T-helper 2 cell (primary cell): ENCODE measurements at places on chromosomes 2 and 18.

- DNase-seq: no peak
These were observed 80.6 kb downstream of the TEX51 start for GRCh38 chr2:126979039-126980003.

- DNase-seq: no peak
These were observed 50.2 kb upstream of the PLB1 start for GRCh38 chr2:28445448-28446258.

GRCh38 chr2:79511320-79511951 lies 1.4 kb upstream of the CTNNA2 start:
- no peak for DNase-seq

- DNase-seq: no peak
These were observed 68.1 kb upstream of the AMMECR1L start for GRCh38 chr2:127953849-127954248.

DNA sequence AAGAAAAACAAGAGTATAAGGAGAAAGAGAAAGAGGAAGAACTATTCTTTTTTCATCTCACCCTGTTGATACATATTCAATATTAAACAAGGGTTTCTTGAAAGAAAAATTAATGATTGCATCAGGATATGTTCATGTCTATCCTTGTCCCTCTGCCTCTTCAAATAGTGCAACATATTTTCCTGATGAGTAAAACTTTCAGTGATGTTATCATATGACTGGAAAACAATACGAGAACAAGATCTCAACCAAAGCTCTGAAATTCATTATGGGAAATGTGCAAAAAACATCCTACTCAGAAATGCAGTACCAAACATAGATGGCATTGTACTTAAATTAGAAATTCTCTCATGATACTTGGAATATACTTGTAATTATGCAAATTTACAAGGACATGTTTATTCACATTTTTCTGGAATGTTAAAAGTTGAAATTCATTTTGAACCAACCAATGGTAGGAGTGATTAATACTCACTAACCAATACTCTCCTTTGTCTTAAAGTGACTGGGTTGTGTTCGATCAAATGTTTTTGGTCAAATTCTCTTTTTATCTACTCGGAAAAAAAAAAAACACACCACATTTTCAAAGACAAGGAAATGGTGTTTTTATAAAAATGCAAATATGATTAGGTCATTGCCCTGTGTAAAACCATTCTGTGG lies 148.9 kb upstream of the GULP1 start:
- no peak for DNase-seq

DNA sequence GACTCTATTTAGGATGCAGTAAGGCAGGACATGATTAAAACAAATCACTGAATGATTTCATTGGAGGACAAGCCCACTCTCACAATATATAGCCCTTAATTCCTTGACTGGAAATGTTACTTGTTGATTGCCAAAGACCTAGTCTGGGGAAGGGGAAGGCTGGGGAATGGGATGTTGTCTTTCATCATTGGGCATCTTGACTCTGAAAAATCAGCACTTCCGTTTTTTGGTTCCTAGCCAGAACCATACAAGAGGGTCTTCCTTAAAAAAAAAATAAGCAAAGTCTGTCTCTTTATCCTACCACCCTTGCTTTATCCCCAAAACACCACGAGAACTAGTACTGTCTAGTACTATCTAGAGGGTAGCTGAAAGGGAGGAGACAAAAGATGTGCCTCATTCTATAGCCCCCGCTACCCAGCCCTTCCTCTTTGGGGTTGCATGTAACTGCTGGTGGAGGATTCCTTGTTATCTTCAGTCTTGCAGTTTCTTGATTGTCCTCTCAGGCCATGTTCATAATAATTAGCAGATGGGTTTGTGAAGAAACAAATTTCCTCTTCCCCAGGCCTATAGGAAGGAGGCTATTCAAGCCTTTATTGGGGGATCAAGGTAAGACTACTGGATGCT lies 55.8 kb downstream of the NEMP2 start:
- DNase-seq: no peak

DNA sequence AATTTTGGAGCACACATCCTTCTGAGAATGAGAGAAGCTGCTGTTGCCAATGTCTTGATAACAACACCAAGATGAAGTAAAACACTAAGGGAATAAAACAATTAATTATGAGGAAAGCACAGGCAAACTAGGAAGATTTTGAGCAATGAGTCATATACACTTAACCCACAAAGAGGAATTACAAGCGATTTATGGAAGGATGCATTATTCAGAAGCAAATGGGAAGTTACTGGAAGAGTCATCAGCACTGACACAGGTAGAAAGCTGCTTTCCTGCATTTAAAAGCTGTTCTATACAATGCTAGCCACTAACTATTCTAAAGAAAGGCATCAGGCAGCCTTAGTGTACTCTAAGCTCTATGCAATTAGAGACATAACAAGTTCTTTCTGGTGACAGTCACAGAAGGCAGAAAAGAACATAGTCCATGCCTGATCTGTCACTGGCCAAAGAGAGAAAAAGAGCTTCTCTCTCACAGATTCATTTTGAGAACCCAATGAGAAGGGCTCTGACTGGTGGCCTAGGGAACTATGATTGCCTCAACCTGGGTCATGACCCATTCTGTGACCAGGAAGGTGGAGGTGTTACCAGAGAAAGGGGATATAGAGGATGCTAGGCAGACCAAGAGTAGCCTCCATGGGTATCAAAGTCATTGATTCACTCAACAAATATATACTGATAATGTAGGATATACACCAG lies 45.4 kb downstream of the M1AP start:
- no peak for DNase-seq

GRCh38 chr2:198232281-198232680 lies 427.9 kb downstream of the PLCL1 start:
- no peak for DNase-seq

DNA sequence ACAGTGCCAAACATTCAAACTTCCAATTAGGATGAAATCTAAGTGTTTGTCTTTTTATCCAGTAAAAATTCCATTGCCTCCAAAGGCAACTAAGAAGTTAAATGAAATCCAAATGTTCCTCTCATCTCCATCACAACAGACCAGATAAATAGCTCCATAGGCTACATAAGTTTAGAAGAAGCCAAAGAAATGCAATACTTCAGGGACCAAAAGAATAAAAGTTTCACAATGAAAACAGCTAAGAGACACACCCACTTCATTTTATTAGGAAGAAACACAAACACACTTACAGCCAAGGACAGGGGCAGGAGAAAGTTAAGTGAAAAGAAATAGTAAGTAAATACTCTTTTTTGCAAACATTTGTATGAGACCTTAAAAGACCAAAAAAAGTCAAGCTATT lies 88.5 kb upstream of the CCDC150 start:
- no peak for DNase-seq

- no peak for DNase-seq
These were observed 8.6 kb downstream of the ZEB2 start for GRCh38 chr2:144511226-144511810.

DNA sequence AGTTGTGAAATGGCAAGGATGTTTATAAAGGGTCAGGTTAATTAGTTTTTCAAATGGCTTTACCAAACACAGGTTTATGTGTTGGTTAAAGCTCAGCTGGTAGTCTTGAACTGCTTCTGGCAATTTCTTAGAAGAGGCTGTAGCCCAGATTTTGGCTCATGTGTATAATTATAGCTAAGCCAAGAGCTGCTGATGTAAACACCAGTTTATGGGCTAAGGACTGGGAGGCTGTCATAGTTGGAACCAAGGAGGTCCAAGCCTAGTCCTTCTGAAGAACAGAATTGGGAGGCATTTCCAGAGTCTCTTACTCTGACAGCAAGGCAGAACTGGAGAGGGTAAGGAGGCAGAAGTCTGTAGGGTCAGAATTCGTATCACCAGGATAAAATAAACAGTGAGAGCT lies 25.4 kb downstream of the UBE2E3 start:
- no peak for DNase-seq

DNA sequence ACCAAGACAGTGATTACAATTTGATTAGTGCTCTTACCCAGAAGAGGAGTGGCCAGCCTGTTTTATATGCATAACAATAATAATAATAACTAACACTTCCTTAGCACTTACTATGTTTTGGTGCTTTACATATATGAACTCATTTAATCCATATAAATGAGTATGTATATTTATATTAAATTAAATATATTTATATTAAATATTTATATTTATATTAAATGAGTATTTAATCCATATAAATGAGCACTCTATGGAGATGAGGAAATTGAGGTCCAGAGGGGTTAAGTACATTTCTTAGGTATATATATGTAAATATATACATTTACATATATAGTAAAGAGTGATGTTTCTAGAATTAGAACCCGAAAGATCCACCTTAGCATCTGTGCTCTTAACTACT lies 673.9 kb upstream of the ACVR2A start:
- DNase-seq: no peak

- DNase-seq: no peak
These were observed 994 bp upstream of the DTNA start for GRCh38 chr18:34709104-34709503.

- no peak for DNase-seq
These were observed 93.2 kb downstream of the CD226 start for GRCh38 chr18:69854455-69854854.

GRCh38 chr2:234257859-234258561 lies 207.5 kb downstream of the SPP2 start:
- no peak for DNase-seq

DNA sequence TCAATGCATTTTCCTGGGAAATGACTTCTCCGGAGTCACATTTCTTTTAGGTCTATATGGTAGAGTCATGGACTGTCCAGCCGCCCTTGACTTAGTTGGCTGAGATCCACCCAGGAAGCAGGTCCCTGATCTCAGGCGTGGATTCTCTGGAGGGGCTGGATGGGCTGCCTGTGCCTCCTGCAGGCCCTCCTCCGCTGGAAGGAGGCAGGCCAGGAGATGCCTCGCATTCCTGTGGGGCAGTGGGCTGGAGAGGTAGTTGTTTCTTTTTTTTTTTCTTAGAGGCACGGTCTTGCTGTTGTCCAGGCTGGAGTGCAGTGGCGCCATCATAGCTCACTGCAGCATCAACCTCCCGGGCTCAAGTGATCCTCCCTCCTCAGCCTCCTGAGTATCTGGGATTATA lies 129.0 kb upstream of the MYCN start:
- no peak for DNase-seq

GRCh38 chr18:10514082-10514481 lies 11.7 kb upstream of the NAPG start:
- DNase-seq: no peak

GRCh38 chr2:8285081-8285480 lies 396.8 kb upstream of the ID2 start:
- DNase-seq: no peak

GRCh38 chr18:51490860-51491259 lies 293.4 kb upstream of the MEX3C start:
- no peak for DNase-seq

DNA sequence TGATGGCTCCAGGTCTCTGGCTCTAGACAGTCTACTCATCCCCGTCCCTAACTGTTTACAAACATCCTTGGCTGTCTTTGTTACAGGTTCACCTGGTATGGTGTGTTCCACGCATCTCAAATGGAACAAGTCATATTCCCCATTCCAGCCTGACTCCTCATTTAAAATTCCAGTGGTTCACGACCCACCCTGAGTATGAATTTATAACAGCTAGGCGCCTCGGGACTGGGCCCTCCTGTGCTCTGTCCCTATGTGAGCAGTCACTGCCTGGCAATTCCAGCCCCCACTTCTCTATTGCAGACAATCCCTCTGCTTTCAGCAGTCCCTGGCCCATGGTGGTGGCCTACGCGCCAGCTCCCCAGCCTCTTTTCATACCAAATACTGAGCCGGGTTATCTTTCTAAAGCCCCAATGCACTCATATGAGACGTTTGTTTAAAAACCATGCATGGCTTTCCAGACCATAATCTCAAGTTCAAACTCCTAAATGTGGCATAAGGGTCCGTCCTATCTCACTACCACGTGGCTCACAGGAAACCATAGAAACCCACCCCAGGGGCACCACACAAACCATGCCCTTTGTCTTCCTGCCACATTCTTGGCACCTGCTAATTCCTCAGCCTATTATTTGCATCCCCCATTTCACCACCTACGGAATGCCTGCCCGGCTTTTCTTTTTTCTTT lies 1.6 kb downstream of the SERPINB8 start:
- no peak for DNase-seq

- DNase-seq: no peak
These were observed 41.0 kb upstream of the DOCK10 start for GRCh38 chr2:225083276-225083675.

DNA sequence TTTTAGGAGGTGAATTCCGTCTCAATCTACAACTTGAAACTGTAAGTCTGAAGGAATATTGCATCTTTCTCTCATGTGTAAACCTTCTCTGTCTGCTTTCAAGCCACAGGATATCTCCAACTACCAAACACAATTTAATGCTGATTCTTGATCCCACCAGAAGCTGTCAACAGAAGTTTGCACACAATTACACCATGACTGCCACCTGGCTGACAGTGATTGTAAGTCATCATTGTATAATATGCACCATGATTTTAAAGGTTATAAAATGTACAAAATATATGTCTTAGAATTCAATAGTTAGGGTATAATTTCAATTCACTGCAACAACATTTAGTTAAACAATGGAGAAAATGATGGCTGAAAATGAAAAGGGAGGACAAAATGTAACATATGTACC lies 18.4 kb downstream of the PREPL start:
- DNase-seq: no peak

DNA sequence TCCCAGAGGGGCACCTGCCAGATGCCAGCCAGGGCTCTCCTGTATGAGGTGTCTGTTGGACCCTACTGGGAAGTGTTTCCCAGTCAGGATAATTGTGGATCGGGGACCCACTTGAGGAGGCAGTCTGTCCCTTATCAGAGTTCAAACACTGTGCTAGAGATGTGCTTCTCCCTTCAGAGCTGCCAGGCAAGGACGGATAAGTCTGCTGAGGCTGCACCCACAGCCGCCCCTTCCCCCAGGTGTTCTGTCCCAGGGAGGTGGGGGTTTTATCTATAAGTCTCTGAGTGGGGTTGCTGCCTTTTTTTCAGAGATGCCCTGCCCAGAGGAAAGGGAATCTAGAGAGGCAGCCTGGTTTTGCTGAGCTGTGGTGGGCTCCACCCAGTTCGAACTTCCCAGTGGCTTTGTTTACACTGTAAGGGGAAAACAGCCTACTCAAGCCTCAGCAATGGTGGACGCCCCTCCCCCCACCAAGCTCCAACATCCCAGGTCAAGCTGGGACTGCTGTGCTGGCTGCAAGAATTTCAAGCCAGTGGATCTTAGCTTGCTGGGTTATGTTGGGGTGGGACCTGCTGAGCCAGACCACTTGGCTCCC lies 324.0 kb upstream of the SETBP1 start:
- no peak for DNase-seq

DNA sequence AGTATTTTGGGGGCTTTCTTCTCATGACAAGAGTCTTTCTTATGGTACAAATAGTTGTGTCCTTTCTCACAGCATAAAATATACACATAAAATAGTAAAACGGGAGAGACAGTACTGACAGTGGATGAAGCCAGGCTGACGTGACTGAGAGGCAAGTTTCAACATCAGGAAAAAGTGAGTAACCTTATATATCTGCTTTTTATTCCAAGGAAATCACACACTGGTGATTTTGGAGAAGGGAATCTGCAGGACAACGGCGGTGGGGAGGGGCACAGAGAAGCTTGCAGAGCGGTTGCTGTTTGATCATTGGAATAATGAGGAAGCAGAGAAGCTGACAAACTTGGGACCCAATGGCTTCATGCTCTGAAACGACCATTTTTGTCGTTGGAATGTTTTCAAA lies 130.6 kb upstream of the ZNF236 start:
- no peak for DNase-seq
